ENCODE measurements at places on chromosomes 2 and 18.

GRCh38 chr2:233492751-233493150 lies 73.8 kb downstream of the USP40 start:
- DNase-seq, result no peak

DNA sequence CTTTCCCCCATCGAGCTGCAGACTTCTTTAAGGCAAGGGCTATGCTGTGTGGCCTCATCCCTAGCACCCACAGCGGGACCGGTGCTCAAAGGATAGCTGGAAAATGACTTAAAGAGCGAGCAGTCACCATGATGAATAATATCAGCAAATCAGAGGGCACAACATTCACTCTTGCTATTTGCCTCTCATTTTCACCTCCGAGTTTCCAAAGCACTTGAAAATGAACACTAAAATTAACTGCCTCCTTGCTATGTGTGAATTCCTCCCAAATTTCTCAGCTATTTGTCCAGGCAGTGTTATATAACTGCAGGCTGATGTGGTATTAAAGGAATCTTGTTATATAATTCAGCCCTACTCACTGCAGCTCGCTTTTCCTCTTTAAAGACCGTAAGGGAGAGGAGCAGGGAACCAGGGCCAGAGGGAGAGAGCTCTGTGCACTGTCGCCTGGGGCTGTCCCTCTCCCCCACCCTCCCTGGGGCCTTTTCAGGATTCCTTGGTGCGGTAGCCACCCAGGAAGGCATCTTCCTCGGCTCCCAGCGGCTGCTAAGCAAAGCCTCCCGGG lies 1.4 kb downstream of the CYS1 start:
- no peak for DNase-seq

DNA sequence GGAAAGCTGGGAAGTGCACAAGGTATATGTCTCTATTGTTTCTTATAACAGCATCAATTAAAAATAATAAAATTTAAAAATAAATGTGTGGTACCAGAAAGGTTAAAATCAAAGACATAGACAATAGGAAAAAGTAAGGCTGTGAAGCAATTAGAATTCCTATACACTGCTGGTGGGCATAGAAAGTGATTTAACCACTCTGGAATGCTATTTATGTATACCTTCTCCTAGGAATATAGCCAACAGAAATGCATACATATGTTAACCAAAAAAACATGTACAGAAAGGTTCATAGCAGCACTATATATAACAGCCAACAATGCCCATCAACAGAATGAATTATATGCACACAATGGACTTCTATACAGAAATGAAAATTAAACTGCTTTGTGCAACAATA lies 43.0 kb downstream of the WDSUB1 start:
- DNase-seq, result no peak

DNA sequence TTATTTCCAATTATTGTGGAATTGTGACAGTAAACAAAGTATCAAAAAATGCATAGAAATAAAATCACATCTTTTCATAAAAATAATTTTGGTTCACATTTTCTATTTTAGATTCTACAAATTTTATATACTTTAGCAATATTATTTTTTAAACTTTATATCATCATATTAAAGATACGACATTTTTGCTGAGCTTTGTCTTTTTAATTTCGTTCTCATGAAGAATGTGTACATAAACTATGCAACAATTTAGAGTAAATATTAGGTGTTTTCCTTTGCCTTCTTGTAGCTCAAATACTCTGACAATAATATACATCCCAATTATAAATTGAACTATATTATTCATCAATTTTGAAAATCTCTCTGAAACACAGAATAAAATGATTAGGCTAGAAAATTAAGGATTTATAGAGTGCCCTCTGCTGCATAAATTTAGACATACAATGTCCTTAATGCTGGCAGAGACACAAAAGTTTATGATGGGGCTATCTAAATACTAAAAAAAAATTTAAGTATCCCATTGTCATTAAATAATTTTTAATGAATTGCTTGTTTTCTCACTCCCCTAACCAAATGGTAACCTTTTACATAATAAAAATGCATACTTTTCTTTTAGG lies 45.7 kb downstream of the CCDC102B start:
- DNase-seq, result no peak

- DNase-seq, result no peak
Measured at GRCh38 chr2:136010126-136010525, 24.7 kb upstream of the DARS1 start.

Measured in activated T-helper 1 cell treated with anti-CD3 and anti-CD28 coated beads, Interleukin-2, amount 50 U/mL, for 16 hours (primary cell).